Tibial nerve (tissue), 4 donors: ENCODE measurements at places on chromosomes 7 and 10. TPM values are rescaled to one million over a fixed set of nuclear protein-coding genes. Genes with fewer than 3 reads are reported as not detected.

- H3K27me3 ChIP-seq, result no peaks in the 10 kb centered on the region
- no peaks in the 10 kb centered on the region for H3K4me1 ChIP-seq
- DNase-seq, result no peak
- H3K36me3 ChIP-seq, result no peaks in the 10 kb centered on the region
- no peak overlapping the region for H3K4me3 ChIP-seq
Observed at GRCh38 chr7:157752832-157753291, 416.1 kb downstream of the DNAJB6 start.

DNA sequence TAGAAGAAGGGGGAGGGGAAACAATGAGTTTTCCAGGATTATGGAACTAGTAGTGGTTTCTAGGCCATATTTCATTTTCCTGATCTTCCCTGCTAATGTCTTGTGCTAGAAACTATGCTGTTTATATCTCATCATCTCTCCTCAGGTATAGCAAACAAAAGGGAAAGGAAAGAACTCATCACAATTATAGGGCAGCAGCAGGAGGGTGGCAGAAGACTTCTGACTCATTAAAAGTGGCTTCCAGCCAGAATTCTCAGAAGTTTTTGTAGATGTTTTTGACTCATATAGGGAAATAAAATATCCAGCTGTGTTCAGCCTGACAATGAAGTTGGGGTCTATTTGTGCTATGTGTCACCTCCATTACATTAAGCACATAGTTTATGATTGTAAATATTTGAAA lies 6.5 kb downstream of the AHR start:
- peak overlapping the region; percentile 98 for H3K27ac ChIP-seq
- DNase-seq, result no peak
- peak overlapping the region; percentile 26 for H3K4me3 ChIP-seq
- no peaks in the 10 kb centered on the region for H3K27me3 ChIP-seq

DNA sequence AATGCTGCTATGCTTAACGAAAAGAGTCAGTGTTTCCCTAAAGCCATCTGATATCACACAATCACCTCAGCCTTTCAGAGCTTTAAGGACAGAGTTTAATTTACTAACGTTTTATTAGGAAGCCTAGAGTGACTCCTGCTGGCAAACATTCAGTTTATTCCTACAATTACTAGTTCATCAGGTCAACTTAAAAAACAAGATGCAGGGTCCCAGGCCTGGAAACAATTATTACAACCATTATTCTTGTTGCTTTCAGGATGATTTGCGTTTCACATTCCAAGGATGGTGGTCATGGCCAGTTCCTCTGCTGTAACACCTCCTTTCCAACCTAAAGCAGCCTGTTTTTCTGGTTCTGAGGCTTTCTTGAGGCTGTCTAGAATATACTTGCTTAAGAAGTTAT lies 1.5 kb upstream of the FAM53B start:
- H3K27me3 ChIP-seq, result no peaks in the 10 kb centered on the region
- no peak overlapping the region for H3K27ac ChIP-seq
- no peak overlapping the region for H3K4me3 ChIP-seq
- H3K36me3 ChIP-seq, result peaks cover 24% of the 10 kb centered on the region

DNA sequence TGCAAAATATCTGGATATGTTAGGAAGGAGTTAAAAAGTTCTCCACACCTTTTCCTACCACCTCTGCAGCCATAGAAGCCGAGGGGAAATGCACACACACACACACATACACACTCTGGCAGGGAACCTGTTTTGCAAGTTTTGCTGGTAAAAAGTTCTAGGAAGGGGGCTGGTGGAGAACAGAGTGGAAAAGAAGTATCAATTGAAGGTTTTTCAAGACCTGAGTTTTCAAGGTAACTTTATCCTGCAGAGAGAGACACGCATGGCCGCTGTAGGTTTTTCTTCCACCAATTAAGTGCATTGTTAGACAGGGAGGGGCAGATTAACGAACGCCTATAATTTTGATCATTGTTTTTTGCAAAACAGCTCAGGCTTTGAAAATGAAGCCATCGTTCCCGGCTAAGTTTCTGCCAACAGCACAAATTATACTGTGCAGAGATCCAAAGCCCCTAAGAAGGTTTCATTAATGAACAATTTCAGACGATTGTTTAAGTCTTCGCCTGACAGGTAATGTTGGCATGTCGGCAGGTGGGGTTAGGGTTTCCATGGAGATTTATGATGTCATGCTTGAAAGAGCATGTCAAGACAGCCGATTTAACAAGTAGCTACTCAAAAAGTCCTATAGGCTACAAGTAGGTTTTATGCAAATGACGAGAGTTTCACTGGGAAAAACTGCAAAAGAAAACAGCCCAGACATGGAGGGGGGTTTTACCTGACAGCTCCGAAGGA lies 29.7 kb downstream of the KIAA1217 start:
- H3K27ac ChIP-seq, result peak overlapping the region; percentile 19
- H3K4me3 ChIP-seq, result peak overlapping the region; percentile 12
- H3K27me3 ChIP-seq, result no peaks in the 10 kb centered on the region
- no peaks in the 10 kb centered on the region for H3K36me3 ChIP-seq

- H3K4me1 ChIP-seq, result no peaks in the 10 kb centered on the region
- H3K27me3 ChIP-seq, result no peaks in the 10 kb centered on the region
- H3K4me3 ChIP-seq, result no peak overlapping the region
Observed at GRCh38 chr7:46321556-46322205, 400.6 kb upstream of the IGFBP3 start.

The TRPV5 gene
- 0.20 TPM for total RNA-seq

DNA sequence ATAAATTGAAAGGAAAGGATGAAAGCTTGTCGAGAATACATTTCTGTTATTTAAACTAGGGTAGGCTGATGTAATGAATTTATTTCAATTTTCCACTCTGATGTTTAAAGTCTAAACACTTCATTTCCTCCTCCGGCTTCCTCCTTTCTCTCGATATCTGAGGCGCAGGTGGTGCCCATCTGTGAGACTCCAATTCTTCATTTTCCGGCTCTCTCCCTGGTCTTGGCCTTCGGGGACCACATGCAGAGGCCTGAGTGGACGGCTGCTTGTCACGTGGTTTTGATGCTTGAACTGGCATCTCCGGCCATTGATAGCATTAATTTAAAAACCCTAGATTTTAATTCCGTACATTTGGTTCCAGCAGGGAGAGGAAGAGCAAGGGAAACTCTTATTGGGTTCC lies 5.8 kb upstream of the ADARB2 start:
- H3K27ac ChIP-seq, result no peak overlapping the region
- H3K27me3 ChIP-seq, result no peaks in the 10 kb centered on the region
- H3K36me3 ChIP-seq, result no peaks in the 10 kb centered on the region
- H3K4me1 ChIP-seq, result no peaks in the 10 kb centered on the region
- H3K4me3 ChIP-seq, result no peak overlapping the region

The GNG11 gene
- total RNA-seq, result 21.2 TPM

DNA sequence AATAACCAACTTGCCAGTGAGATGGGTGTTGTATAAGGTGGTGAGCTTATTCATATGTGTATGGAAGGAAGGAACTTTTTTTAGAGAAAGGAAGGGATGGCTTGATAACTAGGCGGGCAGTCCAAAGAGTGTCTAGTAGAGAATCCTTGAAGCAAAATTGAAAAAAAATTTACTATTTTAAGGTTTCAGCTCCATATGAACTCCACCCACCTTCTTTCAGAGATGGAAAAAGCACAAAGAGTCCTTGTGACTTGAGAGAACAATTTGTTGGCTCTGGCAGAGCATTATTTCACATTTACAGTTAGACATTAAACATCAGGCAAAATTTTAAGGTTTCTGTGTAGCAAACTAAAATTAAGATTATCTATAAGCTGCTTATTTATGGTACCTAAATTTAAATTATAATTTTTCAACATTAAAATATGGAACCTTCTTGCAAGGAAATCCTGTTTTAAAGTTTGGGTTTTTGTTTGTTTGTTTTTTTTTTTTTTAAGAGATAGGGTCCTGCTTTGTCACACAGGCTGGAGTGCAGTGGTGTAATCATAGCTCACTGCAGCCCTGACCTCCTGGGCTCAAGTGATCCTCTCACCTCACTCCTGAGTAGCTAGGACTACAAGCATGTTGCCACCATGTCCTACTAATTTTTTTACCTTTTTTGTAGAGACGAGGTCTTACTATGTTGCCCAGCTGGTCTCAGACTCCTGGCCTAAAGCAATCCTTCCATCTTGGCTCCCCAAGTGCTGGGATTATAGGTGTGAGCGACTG lies 12.2 kb downstream of the PTPN12 start:
- H3K27me3 ChIP-seq, result no peaks in the 10 kb centered on the region
- H3K4me3 ChIP-seq, result no peak overlapping the region
- peak overlapping the region; percentile 80 for H3K27ac ChIP-seq
- peaks cover 16% of the 10 kb centered on the region for H3K4me1 ChIP-seq

- DNase-seq, result no peak
- H3K36me3 ChIP-seq, result peaks cover 36% of the 10 kb centered on the region
- H3K4me1 ChIP-seq, result peaks cover 81% of the 10 kb centered on the region
- H3K27me3 ChIP-seq, result no peaks in the 10 kb centered on the region
- H3K4me3 ChIP-seq, result no peak overlapping the region
Observed at GRCh38 chr10:71765176-71765904, 8.0 kb downstream of the VSIR start.

DNA sequence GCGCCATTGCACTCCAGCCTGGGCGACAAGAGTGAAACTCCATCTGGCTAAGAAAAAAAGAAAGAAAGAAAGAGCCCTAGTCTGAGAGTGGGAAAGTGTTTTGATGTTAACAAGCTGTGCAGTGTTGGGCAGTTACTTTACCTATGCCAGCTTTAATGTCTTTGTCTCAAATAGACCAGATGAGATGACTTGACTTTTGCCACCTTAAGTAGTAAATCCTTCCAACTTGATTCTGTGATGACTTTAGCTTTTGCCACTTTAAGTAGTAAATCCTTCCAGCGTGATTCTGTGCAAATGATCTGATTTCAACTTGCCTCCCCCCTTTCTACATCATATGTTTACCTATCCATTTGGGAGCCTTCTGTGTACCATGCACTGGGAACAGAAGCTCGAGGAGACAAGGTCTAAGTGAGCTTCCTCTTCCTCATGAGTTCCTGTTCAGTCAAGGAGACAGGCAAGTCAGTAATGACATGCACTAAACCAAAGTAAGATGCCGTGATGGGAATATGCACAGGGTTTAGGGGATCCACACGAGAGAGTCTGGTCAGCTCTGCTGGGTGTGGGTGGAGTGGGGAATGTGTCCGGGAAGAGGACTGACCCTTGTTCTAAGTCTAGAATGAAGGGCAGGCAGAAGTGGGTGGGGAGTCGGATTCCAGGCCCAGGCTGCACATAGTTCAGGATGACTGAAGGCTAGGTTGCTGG lies 17.2 kb downstream of the INPP5F start:
- H3K4me1 ChIP-seq, result peaks cover 48% of the 10 kb centered on the region
- H3K36me3 ChIP-seq, result no peaks in the 10 kb centered on the region
- peak overlapping the region; percentile 80 for H3K27ac ChIP-seq
- H3K4me3 ChIP-seq, result no peak overlapping the region
- DNase-seq, result no peak

DNA sequence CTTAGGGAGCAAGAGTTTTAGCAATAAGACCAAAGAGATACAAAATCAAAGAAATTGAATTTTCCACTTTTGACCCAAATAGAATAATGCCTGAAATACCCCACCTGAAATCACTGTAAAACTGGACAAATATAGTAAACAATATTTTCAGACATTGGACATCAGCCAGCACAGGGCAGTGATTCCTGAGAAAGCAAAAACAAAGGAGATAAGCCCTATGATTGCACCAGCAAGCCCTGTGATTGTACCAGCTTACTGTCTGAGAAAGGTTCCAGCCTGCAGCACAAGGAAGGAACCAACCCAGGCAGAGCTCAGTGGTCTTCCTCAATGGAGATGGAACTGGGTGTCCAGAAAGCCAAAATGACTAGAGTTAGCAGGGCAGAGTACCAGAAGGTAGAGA lies 10.3 kb downstream of the TMEM106B start:
- H3K4me3 ChIP-seq, result no peak overlapping the region
- no peak overlapping the region for H3K27ac ChIP-seq
- peaks cover 14% of the 10 kb centered on the region for H3K4me1 ChIP-seq
- no peaks in the 10 kb centered on the region for H3K36me3 ChIP-seq

The C10orf143 gene
- total RNA-seq, result 1.5 TPM

DNA sequence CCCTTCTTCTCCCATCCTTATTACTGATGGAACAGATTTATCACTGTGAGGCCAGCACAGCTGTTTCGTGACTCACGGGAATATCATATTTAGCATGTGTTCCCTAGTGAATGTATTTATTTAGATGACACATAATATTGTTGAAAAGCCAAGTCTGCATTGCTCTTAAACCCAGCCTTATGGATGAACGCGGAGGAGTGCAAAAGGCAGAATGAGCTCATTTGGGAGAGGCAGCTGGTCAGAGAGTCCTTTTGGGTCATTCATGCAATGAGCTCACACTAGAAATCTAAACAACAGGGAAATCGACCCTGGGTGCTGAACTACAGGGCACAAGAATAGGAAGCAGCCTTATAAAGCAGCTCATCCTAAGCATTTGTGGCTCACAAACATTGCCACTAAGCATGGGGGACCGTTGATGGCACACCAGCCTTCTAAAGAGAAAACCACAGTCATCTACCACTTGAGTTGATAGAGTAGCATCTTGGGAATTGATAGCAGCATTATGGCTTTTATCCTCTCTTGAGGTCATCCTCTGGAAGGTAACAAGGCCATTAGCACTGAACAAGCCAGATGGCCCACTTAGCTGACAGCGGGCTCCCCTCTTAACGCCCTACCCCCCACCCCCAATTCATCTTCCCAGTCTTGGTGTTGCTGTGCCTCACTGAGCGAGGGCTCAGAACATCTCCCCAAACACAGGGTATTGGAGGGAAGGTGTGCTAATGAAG lies 32.9 kb upstream of the SDK1 start:
- DNase-seq, result no peak
- H3K27ac ChIP-seq, result no peak overlapping the region
- H3K36me3 ChIP-seq, result no peaks in the 10 kb centered on the region
- no peak overlapping the region for H3K4me3 ChIP-seq
- H3K4me1 ChIP-seq, result no peaks in the 10 kb centered on the region

The ADO gene
- total RNA-seq, result 73.9 TPM

GRCh38 chr7:158490171-158490782 lies 97.3 kb downstream of the PTPRN2 start:
- no peak for DNase-seq
- H3K27me3 ChIP-seq, result no peaks in the 10 kb centered on the region
- H3K4me1 ChIP-seq, result no peaks in the 10 kb centered on the region
- H3K27ac ChIP-seq, result no peak overlapping the region
- H3K4me3 ChIP-seq, result no peak overlapping the region
- no peaks in the 10 kb centered on the region for H3K36me3 ChIP-seq

The SUN3 gene
- total RNA-seq, result not detected

- no peaks in the 10 kb centered on the region for H3K27me3 ChIP-seq
- DNase-seq, result no peak
- no peak overlapping the region for H3K27ac ChIP-seq
- no peaks in the 10 kb centered on the region for H3K4me1 ChIP-seq
Observed at GRCh38 chr10:118966076-118966849, 63.3 kb upstream of the NANOS1 start.

The ENTPD1 gene
- total RNA-seq, result 12.6 TPM

- no peaks in the 10 kb centered on the region for H3K27me3 ChIP-seq
- no peaks in the 10 kb centered on the region for H3K36me3 ChIP-seq
- no peak for DNase-seq
- H3K27ac ChIP-seq, result no peak overlapping the region
Observed at GRCh38 chr7:129746857-129747529, 135.5 kb downstream of the NRF1 start.

DNA sequence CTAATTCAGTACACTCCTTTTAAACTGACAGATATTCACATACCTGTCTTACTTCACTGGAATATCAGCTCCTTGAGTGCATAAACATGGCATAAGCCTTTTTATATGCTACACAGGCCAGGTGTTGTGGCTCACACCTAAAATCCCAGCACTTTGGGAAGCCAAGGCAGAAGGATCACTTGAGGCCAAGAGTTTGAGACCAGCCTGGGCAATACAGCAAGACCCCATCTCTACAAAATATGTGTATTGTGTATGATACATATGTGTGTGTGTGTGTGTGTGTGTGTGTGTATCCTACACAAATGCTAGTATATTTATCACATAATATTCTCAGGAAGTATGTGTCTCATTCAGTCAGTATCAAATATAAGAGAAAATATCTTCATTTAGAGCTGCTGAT lies 45.3 kb downstream of the DNAJC12 start:
- no peaks in the 10 kb centered on the region for H3K4me1 ChIP-seq
- H3K36me3 ChIP-seq, result no peaks in the 10 kb centered on the region
- no peak for DNase-seq
- no peaks in the 10 kb centered on the region for H3K27me3 ChIP-seq

The COBL gene
- 8.2 TPM for total RNA-seq
